Cortex of kidney (tissue), 1 donor: ENCODE measurements at places on chromosomes 16 and 17.

DNA sequence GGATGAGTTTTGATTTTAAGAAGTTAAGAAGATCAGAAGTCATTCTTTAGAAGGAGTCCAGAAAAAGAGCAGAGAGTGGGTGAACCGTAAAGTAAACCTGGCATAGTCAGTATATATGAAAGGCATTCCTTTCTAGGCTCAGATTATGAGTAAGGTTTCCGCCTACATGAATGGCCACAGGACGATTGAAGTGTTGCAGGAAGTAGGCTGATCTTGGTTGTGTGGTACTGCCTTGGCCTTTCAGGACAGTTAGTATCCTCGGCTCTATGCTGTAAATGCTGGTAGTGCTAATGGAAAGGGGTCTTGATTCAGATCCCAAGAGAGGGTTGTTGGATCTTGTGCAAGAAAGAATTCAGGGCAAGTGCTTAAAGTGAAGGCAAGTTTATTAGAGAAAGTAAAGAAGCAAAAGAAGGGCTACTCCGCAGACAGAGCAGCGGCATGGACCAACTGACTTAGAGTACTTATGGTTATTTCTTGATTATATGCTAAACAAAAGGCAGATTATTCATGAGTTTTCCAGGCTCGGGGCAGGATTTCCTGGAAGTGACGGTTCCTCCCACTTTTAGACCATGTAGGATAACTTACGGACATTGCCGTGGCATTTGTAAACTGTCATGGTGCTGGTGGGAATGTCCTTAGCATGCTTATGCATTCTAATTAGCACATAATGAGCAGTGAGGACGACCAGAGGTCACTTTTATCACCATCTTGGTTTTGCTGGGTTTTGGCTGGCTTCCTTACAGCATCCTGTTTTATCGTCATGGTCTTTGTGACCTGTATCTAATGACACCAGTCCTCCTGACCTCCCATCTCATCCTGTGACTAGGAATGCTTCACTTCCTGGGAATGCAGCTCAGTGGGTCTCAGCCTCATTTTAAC, 164.8 kb downstream of the SNX29 start:
- DNase-seq = no peak

DNA sequence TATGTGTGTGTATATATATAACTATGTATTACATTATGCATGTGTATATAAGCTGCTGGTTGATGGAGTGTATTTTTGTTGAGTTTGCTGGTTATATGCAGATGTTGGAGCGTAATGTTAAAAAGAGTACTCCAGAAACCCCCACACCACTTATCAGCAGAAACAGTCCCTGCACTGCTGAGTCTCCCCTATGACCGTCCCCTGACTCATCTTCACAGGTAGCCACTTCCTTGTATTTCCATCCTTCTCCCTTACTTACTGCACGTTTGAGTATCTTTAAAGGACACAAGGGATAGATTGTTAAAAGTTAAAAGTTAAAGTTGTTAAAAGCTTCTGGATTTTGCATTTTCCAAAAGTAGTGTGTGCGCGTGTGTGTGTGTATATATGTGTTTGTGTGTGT, 853.9 kb upstream of the EEF2KMT start:
- no peak for DNase-seq

GRCh38 chr17:78341559-78342448, 18.1 kb downstream of the SOCS3 start:
- no peak for DNase-seq

- DNase-seq = no peak
These were observed 26.5 kb downstream of the PDIA2 start for GRCh38 chr16:309476-309875.

- DNase-seq = no peak
These were observed 8.2 kb upstream of the DHX8 start for GRCh38 chr17:43475494-43476089.
